Naive thymus-derived CD8-positive, alpha-beta T cell (primary cell): ENCODE measurements at places on chromosomes 6 and 20.
A peak's percentile ranks its signal among the peaks of the same experiment; 100 is the strongest.

DNA sequence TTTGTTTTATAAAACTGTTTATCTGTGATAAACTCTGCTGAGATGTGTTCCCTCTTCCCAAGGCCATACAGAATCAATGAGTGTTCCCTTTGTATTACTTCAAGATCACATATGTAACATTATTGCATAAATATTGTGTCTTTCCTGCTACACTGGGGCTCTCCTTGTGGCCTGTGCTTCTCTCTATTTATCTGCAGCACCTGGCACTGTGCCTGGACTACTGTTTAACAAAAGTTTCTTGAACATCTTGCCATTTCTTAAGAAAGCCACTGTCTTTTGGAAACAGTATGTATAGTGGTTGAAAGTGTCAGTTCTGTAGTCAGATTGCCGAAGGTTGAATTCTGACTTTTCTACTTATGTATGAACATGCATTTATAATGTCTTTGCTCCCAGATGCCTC is 169.0 kb upstream of the SCGN start:
- no peak for DNase-seq

DNA sequence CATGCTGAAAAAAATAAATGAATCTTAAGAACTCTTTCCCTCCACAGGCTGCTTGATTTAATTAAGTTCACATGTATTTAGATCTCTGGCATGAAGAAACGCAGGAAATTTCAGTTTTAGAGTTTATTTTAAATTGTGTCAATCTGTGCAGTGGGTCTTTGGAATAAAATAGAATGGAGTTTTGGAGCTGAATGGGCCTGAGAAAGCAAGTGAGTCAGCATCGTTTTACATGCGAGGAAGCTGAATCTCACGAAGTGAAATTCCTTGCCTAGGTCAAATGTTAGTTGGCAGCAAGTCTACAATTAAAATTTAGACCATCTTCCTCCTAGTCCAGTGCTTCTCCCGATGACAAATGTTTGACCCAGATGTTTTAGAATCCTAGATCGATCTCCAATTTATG is 22.4 kb downstream of the MAP7 start:
- DNase-seq: no peak

- DNase-seq: no peak
Observed at GRCh38 chr6:97995158-97995557, 712.1 kb upstream of the MMS22L start.

GRCh38 chr6:28635547-28636158 is 110.0 kb downstream of the GPX5 start:
- no peak for DNase-seq

GRCh38 chr20:11311659-11312224 is 606.0 kb upstream of the BTBD3 start:
- no peak for DNase-seq

GRCh38 chr6:28711788-28712341 is 186.2 kb downstream of the GPX5 start:
- no peak for DNase-seq

GRCh38 chr20:49687595-49688567 is 25.8 kb downstream of the B4GALT5 start:
- DNase-seq: no peak

DNA sequence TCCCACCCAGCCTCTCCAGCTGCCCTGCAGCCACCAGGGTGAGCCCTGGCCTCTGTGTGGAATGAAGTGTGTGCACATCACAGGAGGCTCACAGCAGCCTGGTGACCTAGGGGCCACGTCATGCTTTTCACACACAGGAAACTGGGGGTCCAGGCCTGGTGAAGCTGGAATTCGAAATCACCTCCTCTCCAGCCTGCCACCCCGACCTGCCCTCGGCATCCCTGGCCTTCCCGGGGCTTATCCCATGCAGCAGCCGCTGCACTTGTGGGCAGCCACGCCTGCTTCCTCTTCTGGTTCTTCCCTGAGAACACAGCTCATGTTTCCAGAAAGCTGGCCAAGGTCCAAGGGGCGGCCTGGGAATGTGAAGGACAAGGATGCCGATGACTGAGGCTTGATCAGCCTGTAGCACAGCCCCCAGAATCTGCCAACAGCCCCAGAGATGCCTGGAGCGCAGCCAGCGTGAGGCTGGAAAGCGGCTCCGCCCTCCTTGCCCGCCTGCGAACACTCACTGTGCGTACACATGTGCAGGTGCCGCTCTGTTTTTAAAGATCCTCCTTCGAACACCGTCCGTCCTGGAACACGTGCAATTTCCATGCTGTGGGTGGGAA is 4.2 kb upstream of the NTSR1 start:
- no peak for DNase-seq

- no peak for DNase-seq
Observed at GRCh38 chr6:38804358-38804757, 89.2 kb downstream of the DNAH8 start.

DNA sequence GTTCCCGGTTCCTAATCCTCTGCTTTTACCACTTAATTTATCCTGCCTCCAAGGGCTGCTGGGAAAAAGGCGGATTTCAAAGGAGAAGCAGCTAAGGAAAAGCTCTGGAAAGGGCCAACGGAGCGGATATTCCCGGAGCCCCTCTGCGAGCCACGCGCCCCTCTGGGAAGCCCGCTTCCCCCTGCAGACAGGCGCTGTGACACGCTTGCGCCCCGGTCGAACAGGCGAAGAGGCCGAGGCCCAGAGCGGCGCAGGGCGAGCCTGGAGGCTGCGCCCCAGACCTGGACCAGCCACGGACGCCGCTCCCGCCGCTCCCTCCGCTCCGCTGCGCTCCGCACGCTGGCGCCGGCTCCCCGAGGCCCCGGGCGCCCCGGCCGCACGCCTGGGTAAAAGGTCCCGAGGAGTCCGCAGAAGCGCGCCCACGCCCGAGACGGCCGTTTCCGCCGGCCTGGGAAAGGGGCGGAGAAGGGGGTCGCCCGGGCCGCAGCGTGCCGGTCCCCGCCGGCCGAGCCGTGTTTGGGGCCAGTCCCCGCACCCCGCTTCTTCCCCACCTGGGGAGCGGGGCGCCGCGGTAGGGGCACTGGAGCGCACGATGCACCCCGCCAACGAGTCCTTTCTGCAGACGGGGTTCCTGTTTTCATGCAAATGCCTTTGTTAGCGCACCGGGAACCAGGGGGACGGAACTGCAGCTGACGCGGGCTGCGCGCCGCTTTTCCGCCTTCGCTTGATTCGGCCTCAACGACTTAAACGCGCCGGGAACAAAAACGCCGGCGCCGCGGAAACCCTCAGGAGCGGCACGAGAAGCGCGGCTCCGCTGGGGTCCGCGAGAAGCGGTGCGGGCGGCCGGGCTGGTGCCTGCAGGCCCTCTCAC is 91.9 kb upstream of the SIRPA start:
- peak; percentile 6 for DNase-seq

GRCh38 chr20:13207016-13207415 is 14.1 kb upstream of the ISM1 start:
- DNase-seq: no peak

- DNase-seq: no peak
Observed at GRCh38 chr6:25919657-25920056, 10.8 kb downstream of the SLC17A2 start.
